CD4-positive, alpha-beta T cell treated with Interleukin-17A for 4 hours (primary cell): ENCODE measurements at places on chromosomes 11 and 22.

GRCh38 chr11:43920598-43921419 is 21.6 kb upstream of the C11orf96 start:
- DNase-seq: no peak

DNA sequence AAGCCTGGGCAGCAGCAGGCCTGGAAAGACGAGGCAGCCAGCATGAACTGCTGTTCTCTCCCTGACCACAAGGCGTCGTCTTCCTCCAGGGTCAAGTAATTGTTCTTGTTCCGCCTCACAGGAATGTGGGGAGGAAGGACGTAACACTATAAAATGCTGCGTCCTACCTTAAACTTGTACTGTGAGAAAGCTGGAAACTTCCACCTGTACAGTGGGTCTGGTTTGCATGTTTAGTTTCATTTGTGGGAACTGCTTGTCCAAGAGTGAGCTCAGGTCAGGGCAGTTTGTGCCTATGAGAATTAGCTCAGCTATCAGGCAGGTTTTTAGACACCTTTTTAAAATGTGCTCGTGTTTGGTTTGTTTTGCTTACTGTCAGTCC is 55.2 kb downstream of the PANX1 start:
- peak; percentile 30 for DNase-seq

- DNase-seq: no peak
Observed at GRCh38 chr22:17199003-17199731, 20.1 kb downstream of the ADA2 start.

GRCh38 chr11:13681446-13681845 is 13.0 kb downstream of the FAR1 start:
- DNase-seq: no peak

DNA sequence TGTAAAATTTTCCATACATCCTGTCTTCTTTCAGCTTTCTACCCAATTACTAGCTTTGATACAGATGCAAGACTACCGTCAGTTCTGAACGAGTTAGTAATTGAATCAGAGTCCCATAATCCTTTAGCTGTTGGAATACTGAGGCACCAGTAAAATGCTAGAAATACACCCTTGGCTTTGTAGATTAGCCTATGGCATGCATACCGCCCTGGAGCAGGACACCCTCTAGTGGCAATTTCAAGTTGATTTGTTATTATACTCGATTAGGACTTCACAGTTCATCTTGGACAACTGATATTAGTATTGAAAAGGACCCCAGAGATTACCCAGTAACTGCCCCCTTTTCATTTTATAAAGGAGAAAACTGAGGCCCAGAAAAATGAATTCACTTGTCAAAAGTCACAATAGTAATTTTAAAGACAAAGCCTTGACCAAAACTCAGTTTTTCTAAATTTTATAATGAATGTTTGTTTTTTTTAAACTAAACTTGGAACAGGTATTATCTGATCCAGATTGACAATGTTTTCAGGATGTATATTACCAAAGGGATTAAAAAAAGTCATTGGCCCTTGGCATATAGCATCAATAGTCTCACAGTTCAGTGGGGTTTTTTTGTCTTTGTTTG is 72.6 kb downstream of the HIPK3 start:
- DNase-seq: peak; percentile 63

- DNase-seq: peak; percentile 40
Observed at GRCh38 chr11:117830674-117831351, 6.3 kb upstream of the FXYD2 start.

GRCh38 chr11:114026355-114026754 is 33.2 kb upstream of the ZBTB16 start:
- DNase-seq: peak; percentile 21

DNA sequence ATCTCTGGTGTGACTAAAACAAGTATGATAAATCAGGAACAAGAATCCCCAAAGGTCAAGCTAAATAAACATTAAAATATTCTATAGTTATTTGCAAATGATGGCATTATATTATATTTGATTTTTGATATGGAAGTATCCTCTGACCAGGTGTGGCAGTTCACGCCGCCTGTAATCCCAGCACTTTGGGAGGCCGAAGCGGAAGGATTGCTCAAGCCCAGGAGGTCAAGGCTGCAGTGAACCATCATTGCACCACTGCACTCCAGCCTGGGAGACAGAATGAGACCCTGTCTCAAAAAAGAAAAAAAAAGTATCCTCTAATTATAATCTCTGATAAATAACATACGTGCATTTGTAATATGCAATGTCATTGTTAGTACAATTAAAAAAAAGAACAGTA is 6.6 kb upstream of the POU2AF3 start:
- DNase-seq: no peak

DNA sequence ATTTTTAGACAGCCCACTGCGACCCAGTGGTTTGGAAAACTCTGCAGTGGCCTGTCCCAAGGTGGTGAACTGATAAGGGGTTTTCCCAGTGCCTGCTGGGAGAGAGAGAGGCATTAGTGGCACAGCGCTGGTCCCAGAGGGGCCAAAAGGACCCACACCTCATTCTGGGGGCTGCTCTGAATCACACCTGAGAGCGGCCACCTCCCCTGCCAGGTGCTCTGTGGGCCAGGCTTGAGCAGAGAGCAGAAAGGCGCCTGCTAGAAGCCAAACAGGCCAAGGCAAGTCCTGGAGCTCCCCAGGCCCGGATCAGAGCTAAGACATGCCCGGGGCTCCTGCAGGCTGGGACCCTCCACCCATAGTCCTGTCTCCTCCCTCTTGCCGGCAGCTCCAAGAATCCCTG is 20.9 kb downstream of the TRIM29 start:
- no peak for DNase-seq

DNA sequence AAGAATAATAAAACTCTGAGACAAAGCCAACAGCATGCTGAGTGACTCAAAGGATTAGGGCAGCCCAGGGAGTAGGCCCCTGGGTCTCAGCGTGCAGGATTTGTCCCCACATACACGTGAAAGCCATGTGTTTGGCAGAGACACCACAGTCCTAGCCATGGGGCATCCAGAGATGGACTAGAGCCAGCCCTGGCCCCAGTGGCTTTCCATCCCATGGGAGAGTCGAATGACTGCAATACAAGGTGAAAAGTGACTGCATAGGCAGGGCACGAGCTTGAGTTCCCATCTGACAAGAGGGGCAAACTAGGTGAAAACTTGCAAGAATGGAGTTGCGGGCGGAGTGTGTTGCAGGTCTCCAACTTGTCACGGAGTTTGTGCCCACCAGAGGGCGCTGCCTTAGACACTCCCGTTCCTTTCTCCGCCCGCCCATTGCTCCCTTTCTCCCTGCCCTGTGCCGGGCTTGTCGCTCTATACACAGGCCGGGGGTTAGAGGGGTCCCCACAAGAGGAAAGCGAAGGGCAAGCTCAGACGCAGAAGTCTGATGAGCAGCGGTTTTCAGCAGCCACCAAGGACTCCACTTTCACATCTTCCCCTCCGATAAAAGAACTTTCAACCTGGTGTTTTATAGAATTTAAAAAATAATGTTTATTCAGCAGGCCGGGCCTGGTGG is 24.2 kb downstream of the TSKU start:
- DNase-seq: peak; percentile 77

DNA sequence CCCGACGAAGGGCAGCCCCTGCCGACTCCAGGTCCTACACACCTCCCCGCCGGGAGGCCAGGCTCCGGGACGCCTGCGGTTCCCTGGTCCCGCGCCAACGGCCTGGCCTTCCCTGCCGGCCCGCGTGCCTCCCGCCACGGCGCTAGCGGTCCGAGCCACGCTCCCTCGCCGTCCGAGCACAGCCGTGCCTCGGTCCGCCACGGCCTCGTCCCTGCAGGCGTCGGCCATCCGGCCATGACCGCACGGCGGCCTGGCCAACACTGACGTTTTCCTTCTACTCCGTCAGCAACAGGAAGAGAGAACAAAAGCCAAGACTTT is 532 bp downstream of the EIF4G2 start:
- DNase-seq: no peak

- DNase-seq: no peak
Observed at GRCh38 chr11:75277211-75277805, 36.7 kb downstream of the TPBGL start.

DNA sequence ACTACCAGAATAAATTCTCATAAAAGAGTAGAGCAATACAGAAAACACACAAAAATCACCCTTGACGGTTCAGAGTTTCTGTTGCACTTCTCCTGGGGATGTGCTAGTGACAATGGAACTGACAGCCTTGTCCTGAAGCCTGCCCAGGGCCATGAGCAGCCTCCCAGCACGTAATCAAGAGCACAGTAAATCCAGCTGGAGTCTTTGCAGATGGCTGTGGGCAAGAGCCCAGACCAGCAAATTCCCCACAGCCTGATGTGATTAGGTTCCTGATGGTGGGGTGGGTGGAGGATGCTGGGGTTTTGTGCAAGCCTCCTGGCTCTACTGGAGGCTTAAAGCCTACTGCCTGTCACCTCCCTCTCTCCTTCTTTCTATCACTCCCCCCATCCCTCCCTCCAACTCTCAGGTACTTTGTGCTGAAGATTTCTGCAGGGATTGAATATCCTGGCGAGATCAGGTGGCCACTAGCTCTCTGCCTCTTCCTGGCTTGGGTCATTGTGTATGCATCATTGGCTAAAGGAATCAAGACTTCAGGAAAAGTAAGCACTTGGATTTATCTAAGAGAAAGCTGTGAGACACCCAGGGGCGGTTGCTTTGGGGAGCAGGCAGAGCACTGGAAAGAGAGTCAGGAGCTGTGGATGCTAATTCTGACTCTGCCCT is 18.1 kb downstream of the SLC6A5 start:
- DNase-seq: no peak

GRCh38 chr11:57779276-57779675 is 17.7 kb downstream of the CTNND1 start:
- DNase-seq: no peak

- no peak for DNase-seq
Observed at GRCh38 chr11:30579415-30580175, 6.6 kb downstream of the MPPED2 start.

- DNase-seq: no peak
Observed at GRCh38 chr11:76939219-76939631, 78.5 kb downstream of the ACER3 start.

- no peak for DNase-seq
Observed at GRCh38 chr22:27391092-27391770, 410.3 kb downstream of the MN1 start.

DNA sequence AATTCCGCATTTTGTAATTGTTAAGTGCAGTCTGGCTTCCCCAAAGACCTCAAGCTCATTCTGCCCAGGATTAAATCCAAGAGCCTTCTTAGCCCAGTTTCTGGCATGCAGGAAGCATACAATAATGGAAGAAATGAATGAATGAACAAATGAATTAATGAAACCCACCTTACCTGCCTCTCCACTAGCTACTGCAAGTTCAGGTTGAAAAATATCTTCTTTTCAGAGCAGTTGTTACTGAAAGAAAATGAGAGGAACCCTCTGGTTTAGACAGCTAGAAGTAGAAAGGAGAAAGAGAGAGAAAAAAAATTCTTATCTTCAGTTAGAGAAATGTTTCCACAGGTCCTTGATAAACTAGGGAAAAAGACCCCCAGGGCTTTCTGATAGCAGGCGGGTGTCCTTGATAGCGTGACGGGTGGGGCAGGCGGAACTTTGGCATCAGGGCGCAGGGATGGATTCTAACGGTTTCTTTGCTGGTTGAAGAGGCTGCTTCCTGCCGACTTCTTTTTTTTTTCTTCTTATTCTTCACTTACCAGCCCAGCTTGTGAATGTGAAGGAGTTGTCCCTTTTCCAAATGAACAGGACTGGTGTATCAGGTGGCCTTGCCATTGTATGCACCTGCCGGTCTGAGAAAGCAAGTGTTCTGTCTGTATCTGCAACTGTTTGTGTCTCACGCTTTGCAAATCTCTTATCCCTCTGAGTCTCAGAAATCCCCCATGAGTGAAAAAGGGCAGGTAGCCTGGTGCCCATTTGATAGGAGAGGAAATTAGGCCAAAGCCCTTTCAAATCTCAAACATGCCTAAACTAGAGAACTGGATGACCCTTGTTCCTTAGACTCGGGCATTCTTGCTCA is 10.0 kb downstream of the LMO2 start:
- no peak for DNase-seq

- no peak for DNase-seq
Observed at GRCh38 chr11:2778630-2779498, 79.1 kb upstream of the KCNQ1OT1 start.

- no peak for DNase-seq
Observed at GRCh38 chr22:20783300-20783673, 9.4 kb downstream of the SERPIND1 start.

DNA sequence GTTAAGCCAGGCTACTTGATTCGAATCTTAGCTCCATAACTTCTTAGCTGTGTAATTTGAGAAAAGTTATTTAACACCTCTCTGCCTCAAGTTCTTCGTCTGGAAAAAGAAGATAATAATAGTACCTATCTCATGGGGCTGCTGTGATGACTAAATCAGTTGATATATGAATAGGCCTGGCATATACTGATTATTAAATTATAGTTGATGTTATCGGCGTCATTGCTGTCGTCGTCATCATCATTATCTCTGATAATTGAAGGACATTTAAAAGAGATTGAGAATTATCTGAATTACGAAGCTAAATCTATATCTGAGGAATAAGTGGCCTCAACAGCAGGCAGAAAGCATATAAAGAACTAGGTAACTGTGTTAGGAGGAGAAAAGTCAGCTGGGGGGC is 145.0 kb downstream of the APOL5 start:
- no peak for DNase-seq

- DNase-seq: no peak
Observed at GRCh38 chr22:18997306-18997924, 61.3 kb upstream of the PRODH start.

GRCh38 chr22:38027487-38027886 is 29.7 kb upstream of the PICK1 start:
- no peak for DNase-seq

- no peak for DNase-seq
Observed at GRCh38 chr11:93614173-93614722, 47.2 kb upstream of the CEP295 start.

DNA sequence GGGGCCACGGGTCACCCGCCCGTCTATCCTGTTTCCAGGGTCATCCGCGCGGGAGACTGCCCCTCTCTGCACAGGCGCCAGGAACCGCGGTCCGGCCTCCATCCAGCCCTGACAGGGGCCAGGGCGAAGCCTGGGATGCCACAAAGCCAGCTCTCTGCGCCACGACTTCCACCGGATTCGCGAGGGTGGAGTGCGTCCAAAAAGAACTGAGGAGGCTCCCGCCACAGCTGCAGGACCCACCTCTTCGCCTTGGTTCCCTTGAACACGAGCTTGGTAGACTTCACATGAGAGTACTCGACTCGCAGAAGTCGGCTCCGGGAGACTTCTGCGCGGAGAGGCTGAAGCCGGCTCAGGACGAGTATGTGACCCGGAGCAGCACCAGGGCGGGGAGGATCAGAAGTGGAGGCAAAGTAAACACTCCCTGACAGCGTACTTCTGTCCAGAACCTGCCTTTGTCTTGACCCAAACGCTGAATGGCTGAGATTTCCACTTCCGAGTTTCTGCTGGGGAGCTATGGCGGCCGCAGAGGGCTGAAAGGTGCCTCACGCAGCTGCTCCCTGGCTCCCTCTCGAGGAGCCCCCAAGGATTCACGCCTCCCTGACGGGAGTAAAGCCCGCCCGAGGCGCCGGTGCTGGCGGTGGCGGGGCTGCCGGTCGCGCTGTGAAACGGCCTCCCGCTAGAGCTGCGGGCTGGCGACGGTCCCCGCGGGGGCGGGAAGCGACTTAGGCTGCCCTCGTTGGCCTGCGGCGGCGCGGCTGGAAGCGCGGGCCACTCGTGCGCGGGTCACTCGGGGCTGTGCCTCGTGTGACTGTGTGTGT is 4566.7 kb upstream of the OR11H1 start:
- DNase-seq: no peak
